Stimulated activated CD4-positive, alpha-beta T cell treated with anti-CD3 and anti-CD28 coated beads, Interleukin-15, amount 100 ng/mL, for 48 hours (primary cell): ENCODE measurements at places on chromosomes 7 and 10.

DNA sequence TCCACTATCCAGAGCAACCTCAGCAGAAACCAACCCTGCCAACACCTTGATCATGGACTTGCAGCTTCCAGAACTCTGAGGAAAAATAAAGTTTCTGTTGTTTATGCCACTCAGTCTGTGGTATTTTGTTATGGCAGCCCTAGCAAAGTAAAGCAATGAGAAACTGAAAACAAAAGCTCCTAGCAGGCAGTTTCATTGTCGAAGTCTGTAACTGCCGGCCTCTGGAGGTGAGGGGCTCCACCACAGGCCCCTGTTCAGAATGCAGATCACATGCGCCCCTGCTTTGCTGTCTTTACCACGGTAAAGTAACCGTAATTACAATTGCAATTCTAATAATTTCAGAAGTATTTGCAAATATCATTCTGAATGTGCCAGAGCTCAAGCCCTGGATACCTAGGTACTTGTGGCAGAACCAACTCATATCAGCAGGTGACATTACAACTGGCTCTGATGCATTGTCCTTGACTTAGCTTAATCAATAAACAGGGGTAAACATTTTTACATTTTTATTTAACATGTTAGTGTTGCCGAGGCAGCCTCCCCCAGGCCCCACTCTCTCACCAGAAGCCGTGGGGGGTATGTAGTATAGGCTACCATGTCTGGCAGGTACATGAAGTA is 193.2 kb downstream of the ELMO1 start:
- DNase-seq: no peak

- no peak for DNase-seq
Observed at GRCh38 chr10:15223174-15223573, 54.7 kb upstream of the NMT2 start.

GRCh38 chr10:51447119-51447518 is 252.3 kb downstream of the CSTF2T start:
- no peak for DNase-seq

DNA sequence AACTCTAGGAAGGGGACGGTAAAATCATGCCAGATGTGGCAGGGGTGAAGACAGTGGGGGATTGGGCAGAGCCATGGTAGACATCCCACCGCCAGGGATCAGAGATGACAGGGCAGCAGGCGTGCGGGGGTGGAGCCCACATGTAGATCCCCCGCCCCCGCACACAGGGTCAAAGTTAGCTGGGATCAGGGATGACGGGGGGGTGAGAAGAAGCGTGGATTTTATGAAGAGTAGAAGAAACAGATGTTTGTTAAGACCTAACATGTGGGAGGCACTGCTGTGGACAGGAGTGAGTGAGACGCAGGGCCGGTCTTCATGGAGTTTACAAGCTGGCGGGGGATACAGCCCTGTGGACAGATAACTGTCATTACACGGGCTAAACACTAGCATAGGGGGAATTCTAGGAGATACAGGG is 154.0 kb upstream of the KLF14 start:
- DNase-seq: no peak

- DNase-seq: no peak
Observed at GRCh38 chr7:84647797-84648757, 453.5 kb upstream of the SEMA3A start.

DNA sequence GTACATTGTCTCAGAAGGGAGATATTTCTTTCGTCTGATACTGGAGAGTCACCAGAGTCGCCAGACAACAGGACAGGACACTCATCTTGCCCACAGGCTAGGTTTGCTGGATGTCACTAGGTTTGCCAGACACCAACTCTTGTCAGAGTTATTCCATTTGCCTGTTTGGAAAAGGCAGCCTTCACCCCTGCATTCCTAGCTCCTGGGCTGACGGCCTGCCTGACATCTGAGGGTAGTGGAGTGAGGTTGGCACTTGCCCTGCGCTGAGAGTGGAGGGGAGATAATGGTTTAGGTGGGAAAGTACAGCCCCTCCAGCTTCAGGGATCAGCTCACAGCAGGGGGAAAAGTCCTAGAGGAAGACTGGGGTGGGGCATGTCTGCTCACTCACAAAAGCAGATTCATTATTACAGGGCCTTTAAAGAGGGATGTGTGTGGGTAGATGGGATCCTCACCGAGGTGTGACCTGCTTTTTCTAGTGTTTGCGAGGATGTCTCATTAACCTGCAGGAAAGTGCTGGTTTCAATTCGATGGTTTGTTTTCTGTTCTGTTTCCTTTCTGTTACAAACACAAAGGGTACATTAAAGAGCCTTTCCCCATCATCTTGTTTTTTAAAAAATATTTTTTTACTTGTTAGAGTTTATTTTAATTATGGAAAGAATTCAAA is 79.3 kb upstream of the TNS3 start:
- DNase-seq: no peak

GRCh38 chr7:13106513-13106912 is 419.1 kb downstream of the ARL4A start:
- no peak for DNase-seq

- no peak for DNase-seq
Observed at GRCh38 chr10:17954861-17955260, 3.1 kb downstream of the SLC39A12 start.

GRCh38 chr7:44280993-44281721 is 44.2 kb downstream of the CAMK2B start:
- no peak for DNase-seq
